Activated CD4-positive, alpha-beta memory T cell treated with anti-CD3 and anti-CD28 coated beads for 36 hours (primary cell): ENCODE measurements at places on chromosomes 7 and 10.

DNA sequence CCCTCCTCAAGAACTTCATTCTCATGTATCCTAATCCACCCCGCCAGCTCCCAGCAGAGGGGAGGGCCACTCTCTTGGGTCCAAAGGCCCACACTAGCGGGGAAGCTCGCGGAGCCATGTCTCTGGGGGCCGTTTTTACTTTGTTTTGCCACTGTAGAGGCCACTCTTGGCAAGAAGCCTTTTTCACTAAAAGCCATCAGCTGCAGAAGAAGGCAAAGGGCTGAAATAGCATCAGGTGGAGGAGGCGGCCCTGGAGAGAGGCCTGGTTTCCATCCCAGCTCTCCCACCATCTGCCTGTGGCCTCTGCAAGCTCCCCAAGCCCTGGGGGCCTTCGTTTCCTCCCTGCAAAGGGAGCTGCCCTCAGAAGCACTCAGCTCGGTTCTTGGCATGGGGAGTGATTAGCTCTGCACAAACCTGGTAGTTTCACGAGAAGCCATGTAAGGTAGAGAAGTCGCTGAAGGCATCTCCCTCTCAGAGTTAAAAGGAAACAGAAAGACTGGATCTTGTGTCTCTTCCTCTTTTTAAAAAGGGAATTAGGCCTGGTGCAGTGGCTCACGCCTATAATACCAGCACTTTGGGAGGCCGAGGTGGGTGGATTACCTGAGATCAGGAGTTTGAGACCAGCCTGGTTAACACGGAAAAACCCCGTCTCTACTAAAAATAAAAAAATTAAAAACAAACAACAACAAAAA, 70.3 kb downstream of the PARP12 start:
- no peak for DNase-seq

GRCh38 chr10:90592638-90593302, 265.1 kb downstream of the HTR7 start:
- peak; percentile 18 for DNase-seq

- DNase-seq, result no peak
Observed at GRCh38 chr7:101100858-101101847, 15.9 kb downstream of the TRIM56 start.

DNA sequence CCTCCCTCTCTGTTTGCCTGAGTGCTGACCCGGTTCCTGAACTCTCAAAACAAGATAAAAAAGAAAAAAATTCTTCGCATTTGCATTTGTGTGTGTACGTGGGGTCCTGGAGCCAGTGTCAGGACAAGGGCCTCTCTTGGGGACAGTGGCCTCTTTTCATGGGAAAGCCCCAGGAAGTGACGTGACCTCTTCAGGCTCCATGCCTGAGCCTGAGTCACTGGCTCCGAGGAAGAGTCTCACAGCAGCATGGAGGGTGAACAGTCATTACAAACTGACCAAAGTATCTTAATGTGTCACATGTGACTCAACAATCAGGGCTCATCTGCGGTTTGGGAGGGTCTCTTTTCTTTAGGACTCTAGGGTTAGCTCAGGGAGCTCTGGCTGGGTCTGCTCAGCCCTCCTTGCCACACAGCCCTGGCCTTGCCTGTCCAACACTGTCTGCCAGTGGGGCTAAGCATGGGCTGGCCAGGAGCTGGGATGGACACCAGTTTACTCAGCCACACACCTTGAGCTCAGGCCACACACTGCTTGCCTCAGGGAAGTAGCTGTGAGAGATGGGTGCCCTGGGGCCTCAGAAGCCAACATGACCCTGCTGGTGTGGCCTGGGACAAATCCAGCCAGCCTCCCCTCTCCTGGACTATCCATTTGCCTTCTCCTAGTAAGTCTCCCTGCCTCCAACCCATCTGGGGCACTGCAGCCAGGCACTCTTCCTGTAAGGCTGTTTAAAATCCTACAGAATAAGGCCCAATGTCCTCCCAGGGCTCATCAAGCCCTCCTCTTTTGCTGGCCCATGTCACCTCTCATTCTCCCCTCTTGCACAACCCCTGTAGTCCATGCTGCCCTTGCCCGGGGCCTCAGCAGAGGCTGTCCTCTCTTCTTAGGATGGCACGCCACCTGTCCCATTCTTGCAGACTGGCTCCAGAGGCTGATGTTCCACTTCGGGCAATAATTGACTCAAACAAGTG, 10.5 kb downstream of the TMEM273 start:
- DNase-seq, result peak; percentile 89

- DNase-seq, result no peak
Observed at GRCh38 chr7:77827999-77828398, 29.4 kb downstream of the PHTF2 start.

DNA sequence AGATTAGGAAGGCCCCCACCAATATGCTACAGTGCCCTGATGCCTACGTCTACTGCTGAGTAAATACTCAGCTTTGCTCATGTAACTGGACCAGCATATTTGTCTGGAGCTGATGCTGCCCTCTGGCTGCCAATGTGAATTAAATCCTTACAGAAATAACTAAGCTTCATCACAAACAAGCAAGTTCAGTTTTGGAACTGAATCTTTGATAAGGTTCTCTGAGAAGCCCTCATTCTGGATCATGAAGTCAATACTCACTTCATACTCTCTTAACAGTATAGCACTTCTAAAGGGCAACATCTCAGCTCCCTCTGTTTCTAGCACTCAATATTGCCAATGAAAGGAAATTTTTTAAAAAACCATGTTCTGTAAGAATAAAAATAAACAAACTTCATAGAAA, 246.7 kb downstream of the ETV1 start:
- peak; percentile 17 for DNase-seq

DNA sequence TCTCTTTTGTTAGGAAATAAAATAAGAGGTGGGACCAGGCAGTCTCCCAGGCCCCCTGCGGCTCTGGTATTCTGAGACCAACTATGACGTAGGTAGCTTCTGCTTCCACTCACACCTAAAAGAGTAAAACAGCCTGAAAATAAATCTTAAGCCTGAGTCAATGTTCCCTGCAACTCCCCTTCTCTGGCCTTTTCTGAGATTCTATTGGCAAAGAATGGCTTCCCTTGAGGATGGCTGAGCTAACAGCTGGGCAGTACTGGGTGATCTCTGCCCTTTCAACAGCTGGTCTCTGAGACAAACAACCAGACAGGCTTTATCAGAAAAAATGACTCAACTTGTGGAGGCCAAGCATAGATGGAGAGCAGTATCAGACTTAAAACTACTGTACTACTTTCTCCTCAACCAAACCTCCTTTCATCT, 58.7 kb downstream of the CREB3L2 start:
- no peak for DNase-seq

DNA sequence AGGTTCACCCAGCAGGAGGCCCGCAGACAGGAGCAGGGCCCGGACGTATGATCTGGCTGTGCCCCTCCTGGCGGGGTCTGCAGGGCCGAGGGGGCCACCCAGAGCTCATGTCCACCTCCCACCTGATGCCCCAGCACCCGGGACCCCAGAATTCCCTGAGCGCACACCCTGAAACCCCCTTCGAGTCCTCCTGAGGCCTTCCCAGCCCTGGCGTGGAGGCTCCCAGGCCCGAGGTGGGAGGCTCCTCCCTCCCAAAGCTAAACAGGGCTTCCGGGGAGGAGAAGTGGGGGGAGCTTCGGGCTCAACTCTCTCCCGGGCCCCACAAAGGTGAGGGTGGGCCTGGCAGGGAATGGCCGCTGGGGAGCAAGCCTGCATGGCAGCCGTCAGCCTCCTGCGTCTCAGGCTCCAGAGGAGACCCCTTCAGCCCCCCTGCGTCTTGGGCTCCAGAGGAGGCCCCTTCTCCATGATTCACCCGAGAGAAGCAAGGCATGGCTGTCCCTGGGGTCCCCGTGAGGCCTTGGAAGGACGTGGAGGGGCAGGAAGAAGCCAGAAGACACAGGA, 30.2 kb downstream of the MICALL2 start:
- DNase-seq, result no peak

GRCh38 chr10:24886290-24886680, 66.1 kb downstream of the PRTFDC1 start:
- DNase-seq, result no peak

GRCh38 chr7:134083766-134084487, 43.2 kb upstream of the LRGUK start:
- no peak for DNase-seq

- DNase-seq, result no peak
Observed at GRCh38 chr7:3682028-3682710, 381.1 kb downstream of the SDK1 start.

DNA sequence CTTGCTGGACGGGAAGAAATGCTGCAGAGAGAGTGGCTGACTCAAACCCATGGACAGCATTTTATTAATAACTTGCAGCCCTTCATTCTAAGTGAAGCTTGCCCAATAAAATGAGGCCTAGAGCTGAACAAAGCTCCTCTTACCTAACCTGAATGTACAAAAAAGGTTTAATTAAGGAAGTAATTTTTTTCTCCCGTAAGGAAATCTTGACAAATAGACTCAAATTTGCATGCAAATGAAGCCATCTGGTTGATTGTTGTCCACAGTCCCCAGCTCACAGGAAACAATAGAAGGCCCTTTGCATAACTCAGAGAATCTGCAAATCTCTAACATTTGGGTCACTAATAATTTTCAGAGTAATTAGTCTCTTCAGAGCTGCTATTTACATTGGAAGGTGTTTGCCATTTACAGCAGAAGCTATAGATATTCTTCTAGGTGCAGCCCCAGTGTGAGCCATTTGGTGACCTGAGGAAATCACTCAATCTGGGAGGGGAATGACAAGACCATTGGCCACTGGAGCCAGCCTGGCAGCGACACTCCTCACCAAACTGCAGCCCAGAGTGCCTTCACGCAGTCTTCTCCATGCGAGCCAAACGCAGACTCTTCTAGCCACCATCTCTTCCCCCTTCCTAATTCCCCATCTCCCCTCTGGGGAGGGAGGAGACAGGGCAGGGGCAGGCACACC, 483.0 kb upstream of the C7orf33 start:
- DNase-seq, result no peak

GRCh38 chr10:117148284-117148683, 10.2 kb upstream of the VAX1 start:
- no peak for DNase-seq

DNA sequence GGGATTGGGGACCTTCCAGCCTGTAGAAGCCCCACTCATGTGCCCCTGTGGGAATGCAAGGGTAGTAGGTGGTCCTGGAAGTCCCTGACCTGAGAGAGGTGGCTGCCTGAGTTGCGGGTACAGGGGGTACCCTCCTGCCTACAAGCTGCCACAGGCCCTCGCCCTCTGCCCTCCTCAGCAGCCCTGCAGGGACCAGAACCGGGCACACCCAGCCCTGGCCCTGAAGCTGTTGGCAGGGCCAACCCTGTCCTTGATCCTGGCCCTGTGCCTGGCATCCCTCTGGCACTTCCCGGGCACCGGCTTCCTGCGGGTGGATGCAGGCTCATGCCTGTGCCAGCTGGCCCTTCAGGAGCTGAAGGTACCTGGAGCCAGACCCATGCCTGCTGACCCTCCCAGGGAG, 54.9 kb upstream of the ELN start:
- no peak for DNase-seq

DNA sequence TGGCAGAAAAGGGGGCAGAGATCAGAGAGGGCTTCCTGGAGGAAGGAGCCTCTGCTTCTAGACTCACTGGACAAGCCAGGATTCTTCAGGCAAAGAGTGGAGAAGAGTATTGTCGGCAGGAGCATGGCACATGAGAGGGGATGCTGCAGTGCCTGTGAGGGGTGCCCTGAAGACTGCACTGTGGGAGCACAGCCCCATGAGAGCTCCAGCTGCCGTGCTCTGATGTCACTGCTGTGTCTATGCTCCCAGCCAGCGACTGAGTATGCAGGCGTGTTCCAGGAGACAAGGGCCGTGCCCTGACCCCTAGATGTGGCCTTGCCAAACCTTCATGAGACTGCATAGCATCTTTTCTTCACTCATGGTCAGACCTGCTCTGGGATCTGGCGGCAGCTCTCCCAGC, 339.1 kb downstream of the RPS24 start:
- no peak for DNase-seq

DNA sequence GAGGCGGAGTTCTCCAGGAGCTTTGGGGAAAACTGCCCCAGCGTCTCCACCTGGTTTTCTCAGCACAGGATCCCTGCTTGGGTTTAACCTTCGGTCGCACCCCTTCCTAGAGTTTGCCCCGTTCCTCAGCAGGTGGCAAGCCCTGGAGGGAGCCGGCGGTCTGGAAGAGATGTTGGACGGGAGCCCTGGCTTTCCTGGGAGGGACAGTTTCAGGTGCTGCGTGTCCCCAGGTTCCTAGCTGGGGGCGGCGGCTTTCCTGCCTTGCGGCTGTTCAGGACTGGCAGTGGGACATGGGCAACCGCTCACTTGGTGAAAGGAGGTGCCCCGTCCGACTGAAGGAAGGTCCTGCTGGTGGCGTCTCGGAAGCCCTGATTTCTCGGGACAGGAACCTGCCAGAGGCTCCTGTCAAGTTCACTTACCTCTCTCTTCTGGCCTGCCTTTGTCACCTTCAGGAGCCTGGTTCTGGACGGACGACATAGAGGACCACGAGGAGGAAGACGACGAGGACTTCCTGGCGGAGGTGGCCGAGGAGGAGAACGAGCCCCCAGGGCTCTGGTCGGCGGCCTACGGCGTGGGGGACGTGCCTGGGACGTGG, 14.8 kb downstream of the ZNF316 start:
- DNase-seq, result no peak

GRCh38 chr7:112125250-112125649, 80.9 kb downstream of the DOCK4 start:
- DNase-seq, result no peak

DNA sequence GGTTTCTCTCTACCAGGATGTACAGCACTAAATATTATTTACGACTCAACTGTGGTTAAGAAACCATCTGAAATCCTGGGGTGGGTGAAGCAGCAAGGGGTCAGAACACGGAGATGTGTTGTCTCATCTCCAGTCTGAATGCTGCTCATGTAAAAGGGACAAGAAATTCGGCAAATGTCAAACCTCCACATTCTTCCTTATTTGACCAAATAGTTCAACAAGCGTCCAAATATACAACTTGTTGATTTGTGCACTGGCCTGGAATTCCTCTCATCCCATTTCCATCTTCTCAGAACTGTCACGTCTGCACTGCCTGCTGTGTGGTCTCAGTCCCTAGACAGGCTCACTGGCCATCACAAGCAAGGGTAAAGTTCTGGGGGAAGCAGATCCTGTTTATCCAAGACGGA, 520.0 kb downstream of the PARD3 start:
- DNase-seq, result no peak

GRCh38 chr7:154953006-154953684, 49.8 kb downstream of the PAXIP1 start:
- peak; percentile 78 for DNase-seq

DNA sequence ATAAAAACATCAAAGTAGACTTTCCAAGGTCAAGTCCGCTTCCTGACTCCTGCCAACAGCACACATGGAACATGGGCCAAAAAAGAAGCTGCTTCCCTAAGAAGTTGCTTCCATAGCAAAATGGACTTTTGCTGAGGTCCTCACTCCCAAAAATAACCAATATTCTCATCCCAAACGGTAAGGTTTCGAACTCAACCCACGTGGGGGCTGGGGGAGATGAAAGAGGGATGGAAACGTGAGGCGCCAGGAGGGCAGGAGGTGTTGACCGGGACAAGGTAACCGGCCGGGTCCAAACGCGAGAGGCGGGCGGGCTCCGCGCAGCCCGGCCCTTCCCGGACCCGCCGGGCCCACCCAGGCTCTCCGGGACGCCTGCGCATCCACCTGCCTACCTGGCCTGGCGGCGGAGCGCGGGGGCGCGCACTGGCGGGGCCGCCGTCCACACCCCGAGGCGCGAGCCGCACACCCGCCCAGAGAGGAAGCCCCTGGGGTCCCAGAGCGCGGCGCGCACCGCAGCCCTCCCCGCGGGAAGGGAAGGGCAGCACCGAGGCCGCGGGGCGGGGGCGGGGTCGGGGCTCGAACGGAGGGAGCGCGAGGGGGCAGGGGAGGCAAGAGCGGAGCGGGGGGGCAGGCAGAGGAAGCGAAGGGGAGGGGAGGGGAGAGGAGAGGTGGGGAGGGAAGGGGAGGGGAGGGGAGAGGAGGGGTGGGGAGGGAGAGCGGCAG, 742 bp downstream of the LMBR1 start:
- DNase-seq, result peak; percentile 73
